ENCODE measurements at places on chromosomes 7 and 10.

GRCh38 chr7:33841031-33841430 is 64.3 kb upstream of the BMPER start:
- H3K4me3 ChIP-seq, result no peak overlapping the region
- no peaks in the 10 kb centered on the region for H3K36me3 ChIP-seq
- no peak overlapping the region for H3K27ac ChIP-seq
- H3K4me1 ChIP-seq, result peaks cover 28% of the 10 kb centered on the region
- peaks cover 24% of the 10 kb centered on the region for H3K27me3 ChIP-seq

- no peaks in the 10 kb centered on the region for H3K27me3 ChIP-seq
- H3K27ac ChIP-seq, result no peak overlapping the region
- H3K4me1 ChIP-seq, result no peaks in the 10 kb centered on the region
- no peak for DNase-seq
- H3K36me3 ChIP-seq, result no peaks in the 10 kb centered on the region
These were observed 26.1 kb downstream of the OGDHL start for GRCh38 chr10:49735848-49736563.

DNA sequence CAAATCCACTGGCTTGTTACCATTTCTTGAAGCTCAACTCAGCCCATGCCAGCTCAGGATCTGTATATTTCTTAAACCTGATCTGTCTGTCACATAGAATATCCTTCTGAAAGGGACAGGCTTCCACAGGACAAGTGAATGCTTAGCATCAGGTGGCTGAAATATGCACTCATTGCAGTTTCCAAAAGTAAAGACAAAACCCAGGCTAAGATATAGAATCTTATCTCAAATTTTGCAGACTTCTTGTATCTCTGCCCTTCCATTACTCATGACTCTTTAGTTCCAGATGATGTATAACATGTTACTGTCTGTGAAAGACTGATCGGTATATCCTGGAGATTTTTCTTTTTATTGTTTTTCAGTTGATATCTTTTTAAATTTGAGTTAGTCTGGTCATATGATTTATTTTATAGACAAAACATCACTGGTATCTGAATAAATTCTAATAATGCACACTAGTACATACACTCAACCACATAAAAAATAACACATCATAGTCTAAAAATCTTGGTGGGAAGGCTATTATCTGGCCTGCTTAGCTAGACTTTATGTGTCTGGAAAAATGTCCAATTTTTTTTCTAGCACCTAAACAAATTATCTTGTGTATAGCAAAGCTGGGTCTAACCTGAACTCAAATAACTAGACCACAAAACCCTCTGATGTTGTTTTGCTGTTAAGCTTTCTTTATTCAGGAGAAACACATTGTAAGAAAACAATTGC is 182.6 kb downstream of the ADAM12 start:
- peaks cover 34% of the 10 kb centered on the region for H3K4me1 ChIP-seq
- no peak for DNase-seq
- no peak overlapping the region for H3K27ac ChIP-seq
- H3K36me3 ChIP-seq, result no peaks in the 10 kb centered on the region
- H3K27me3 ChIP-seq, result peaks cover 16% of the 10 kb centered on the region

DNA sequence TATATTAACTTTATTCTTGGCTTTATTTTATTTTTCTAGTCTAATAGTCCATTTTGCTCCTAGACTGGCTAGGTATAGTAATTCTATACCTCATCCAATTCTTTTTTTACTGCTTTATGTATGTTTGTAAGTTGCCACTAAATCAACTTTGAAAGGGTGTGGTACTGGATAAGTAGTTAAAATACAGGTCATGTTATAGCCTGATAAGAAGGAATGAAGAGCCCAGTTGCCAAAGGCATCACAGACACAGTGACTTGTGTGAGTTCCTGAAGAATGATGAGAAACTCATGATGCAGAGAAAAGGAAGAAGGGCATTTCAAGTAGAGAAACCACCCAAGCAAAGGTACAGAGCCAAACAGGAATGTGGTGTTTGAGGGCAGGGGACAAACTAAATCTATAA is 27.3 kb downstream of the NAPEPLD start:
- H3K27ac ChIP-seq, result no peak overlapping the region
- DNase-seq, result no peak
- H3K4me1 ChIP-seq, result no peaks in the 10 kb centered on the region
- peaks cover 27% of the 10 kb centered on the region for H3K36me3 ChIP-seq
- H3K27me3 ChIP-seq, result no peaks in the 10 kb centered on the region

GRCh38 chr10:971613-972012 is 16.6 kb upstream of the GTPBP4 start:
- H3K4me1 ChIP-seq, result peaks cover 8% of the 10 kb centered on the region
- no peak overlapping the region for H3K4me3 ChIP-seq
- H3K27ac ChIP-seq, result no peak overlapping the region

- no peaks in the 10 kb centered on the region for H3K27me3 ChIP-seq
- H3K4me3 ChIP-seq, result no peak overlapping the region
- H3K36me3 ChIP-seq, result peaks cover 9% of the 10 kb centered on the region
- peaks cover 26% of the 10 kb centered on the region for H3K4me1 ChIP-seq
These were observed 34.3 kb upstream of the PHF14 start for GRCh38 chr7:10939237-10939910.

DNA sequence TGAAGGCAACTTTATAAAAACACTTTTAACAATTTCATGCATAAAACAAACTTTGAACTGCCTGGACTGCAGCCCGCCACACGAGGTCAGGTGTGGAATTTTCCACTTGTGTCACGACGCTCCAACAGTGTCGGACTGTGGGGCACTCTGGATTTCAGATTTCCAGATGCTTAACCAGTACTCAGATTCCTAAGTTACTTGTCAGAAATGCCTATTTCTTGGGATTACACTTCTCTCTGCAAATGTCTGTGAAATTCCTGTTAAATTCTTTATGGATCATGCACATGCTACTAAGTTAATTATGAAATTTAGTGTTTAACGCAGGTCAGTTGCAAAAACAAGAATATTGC is 473 bp upstream of the GPER1 start:
- H3K36me3 ChIP-seq, result peaks cover 8% of the 10 kb centered on the region
- H3K4me1 ChIP-seq, result peaks cover 33% of the 10 kb centered on the region
- H3K4me3 ChIP-seq, result peak overlapping the region; percentile 76
- H3K27ac ChIP-seq, result peak overlapping the region; percentile 71

- peaks cover 30% of the 10 kb centered on the region for H3K4me1 ChIP-seq
- H3K4me3 ChIP-seq, result no peak overlapping the region
These were observed 145.5 kb upstream of the CELF2 start for GRCh38 chr10:10872035-10872673.

- H3K27ac ChIP-seq, result peak overlapping the region; percentile 78
- no peaks in the 10 kb centered on the region for H3K27me3 ChIP-seq
- H3K4me1 ChIP-seq, result peaks cover 10% of the 10 kb centered on the region
- peaks cover 7% of the 10 kb centered on the region for H3K36me3 ChIP-seq
- DNase-seq, result no peak
- H3K4me3 ChIP-seq, result no peak overlapping the region
These were observed 131.4 kb downstream of the PRPF18 start for GRCh38 chr10:13717936-13718772.

- no peaks in the 10 kb centered on the region for H3K27me3 ChIP-seq
- no peak overlapping the region for H3K4me3 ChIP-seq
- no peak for DNase-seq
- no peak overlapping the region for H3K27ac ChIP-seq
- H3K36me3 ChIP-seq, result no peaks in the 10 kb centered on the region
These were observed 414.7 kb upstream of the SEMA3C start for GRCh38 chr7:81333536-81333935.

- peaks cover 19% of the 10 kb centered on the region for H3K4me1 ChIP-seq
- no peak for DNase-seq
- no peaks in the 10 kb centered on the region for H3K36me3 ChIP-seq
- peaks cover 96% of the 10 kb centered on the region for H3K27me3 ChIP-seq
These were observed 75.1 kb upstream of the LEP start for GRCh38 chr7:128165927-128166420.

DNA sequence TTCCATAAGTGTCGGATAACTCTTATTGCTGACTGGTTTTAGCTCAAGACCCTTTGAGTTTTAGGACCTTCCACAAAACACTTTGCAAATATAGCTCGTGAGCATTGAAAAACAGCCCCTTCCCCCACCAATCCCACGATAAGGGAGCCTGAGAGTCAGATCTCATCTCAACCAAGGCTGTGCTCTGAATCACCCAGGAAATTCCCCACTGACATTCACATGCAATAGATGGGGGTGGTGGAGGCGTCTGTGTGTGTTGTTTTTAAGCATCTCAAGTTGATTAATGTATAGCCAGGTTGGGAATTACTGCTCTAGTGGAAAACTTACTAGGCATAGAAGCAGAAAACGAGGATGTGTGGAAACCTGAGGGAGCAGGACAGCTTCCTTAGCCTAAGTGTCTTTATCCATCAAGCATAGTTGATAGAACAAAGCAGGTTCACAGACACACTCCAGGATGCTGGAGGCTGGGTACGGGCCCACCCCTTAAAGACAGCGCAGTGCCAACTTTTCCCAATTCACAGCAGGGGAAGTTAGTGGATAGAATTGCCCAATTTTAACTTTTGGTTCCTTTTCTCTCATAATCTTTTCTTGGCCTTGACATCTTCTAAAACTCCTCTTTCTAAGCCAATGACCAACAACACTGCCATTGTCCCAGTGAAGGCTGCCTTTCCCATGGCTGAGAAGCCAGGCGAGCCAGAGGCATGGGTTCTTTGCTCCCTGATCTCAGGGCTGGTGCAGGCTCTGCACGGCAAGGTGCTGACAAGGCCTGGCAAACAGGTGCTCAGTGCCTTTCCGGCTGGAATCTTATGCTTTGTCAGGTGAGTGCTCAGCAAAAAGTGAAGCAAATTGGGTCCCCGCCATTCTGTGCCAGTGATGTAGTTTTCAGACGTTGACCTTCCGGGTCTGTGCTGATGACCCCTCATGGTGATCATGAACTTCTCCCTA is 98.5 kb upstream of the INSIG1 start:
- no peak overlapping the region for H3K27ac ChIP-seq
- peaks cover 2% of the 10 kb centered on the region for H3K36me3 ChIP-seq
- peaks cover 9% of the 10 kb centered on the region for H3K4me1 ChIP-seq
- no peak overlapping the region for H3K4me3 ChIP-seq
- no peak for DNase-seq
- H3K27me3 ChIP-seq, result no peaks in the 10 kb centered on the region

DNA sequence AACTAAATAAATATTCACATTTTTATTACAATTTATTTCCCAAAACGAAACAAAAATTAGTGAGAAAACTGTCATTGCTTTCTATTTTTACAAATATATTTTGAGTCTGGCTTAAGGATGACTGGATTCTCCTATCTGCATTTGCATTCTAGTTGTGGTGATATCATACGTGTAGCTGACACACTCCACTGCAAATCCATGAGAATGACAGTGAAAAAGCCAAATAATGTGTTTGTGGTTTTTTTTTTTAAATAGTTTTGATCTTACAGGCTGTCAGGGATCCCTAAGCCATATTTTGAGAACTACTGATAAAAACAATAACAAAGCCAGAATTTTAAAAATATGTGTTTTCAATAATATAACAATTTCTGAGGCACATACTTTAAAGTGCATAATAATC is 5.8 kb upstream of the STAMBPL1 start:
- no peak overlapping the region for H3K4me3 ChIP-seq
- DNase-seq, result no peak
- no peaks in the 10 kb centered on the region for H3K36me3 ChIP-seq
- H3K27me3 ChIP-seq, result peaks cover 34% of the 10 kb centered on the region
- no peaks in the 10 kb centered on the region for H3K4me1 ChIP-seq
- H3K27ac ChIP-seq, result no peak overlapping the region

- H3K4me3 ChIP-seq, result no peak overlapping the region
- no peaks in the 10 kb centered on the region for H3K4me1 ChIP-seq
- H3K36me3 ChIP-seq, result no peaks in the 10 kb centered on the region
- DNase-seq, result no peak
- H3K27ac ChIP-seq, result no peak overlapping the region
These were observed 199.1 kb upstream of the PRKCQ start for GRCh38 chr10:6778992-6779701.
